Activated CD4-positive, alpha-beta T cell treated with anti-CD3 and anti-CD28 coated beads for 24 hours (primary cell): ENCODE measurements at places on chromosomes 12 and 14.

DNA sequence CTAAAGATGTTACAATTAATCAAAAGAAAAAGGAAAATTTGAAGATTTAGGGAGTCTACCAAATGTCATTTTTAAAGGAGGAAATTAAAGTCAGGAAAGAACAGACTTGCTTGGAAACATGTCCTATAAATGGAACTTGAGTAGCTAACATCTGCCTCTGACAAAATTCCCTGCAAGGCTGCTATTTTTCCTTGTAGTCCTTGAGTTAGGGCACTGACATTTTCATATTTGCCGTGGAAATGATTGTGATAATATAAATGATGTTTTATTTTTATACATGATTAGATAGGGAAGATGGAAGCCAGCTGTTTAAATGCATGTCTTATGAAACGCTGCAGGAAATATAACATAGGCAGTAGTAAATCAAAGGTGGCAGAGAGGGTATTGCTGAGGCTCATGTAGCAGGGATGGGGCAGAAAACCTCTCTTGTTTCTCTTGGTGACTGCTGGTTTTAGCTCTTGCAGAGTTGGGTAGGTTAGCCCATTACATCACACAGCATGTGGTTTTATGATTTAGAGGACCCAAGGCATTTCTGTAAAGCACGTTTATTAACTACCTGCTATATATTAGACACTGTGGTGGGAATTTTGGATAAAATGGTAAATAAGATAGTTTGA is 21.7 kb downstream of the NUBPL start:
- no peak for DNase-seq

DNA sequence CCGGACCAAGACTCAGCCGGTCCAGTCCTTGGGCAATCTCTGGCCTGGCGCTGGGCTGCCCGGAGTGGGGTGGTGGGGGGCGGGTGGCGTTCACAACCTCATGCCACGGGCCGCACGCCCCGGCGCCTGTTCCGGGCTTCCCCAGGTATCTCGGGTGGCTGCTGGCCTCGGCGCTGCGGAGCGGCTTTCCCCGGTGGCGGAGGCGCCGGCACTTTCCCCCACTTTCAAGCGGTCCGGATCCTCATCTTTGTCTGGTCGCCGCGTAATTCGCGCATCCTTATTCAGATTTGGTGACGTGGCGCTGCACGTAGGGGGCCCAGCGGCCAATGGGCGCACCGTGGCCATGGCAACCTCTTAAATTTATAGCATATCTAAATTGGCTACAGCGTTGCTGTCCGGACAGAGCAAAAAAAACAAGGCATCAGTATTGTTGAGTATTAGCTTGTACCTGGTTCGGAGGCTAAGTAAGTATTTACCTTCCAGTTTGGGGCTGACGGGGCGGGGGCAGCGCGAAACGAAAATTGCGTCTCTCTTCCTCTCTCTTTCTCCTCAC is at the start of gene LHX5:
LHX5 (minus strand) TSS at position 253 of the 553 bp plus-strand sequence. CDS start 373 bp downstream, outside the sequence.
- DNase-seq, result no peak

DNA sequence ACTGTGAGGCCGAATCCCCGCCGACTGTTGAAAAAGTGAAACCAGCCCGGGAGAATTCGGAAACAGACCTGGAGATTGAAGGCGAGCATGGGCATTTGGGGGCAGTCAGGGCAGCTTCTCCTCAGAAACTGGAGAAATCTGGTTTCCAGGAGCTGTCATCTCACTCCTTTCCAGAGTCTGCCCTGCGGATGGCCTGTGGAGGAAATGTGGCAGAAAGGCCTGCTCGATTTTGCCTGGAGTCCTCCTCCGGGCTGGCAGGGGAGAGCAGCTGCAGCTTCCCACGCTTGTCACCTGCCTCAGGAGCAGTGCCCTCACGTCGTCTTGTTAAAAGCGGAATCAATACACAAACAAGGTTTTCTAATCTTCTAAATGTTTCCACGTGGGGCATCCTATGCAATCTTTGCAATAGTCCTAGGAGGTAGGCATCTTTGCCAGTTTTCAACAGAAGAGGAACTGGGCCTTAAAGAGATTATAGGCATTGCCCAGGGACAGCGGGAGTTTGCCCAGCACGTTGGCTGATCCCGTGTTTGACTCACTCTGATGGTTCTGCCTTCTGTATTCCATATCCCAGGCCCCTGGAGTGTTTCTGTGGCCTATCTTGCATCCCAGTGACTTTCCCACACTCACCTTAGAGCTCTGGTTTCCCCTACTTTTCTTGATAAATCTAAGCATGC is 2.3 kb downstream of the LRRC74A start:
- DNase-seq, result no peak

- no peak for DNase-seq
Observed at GRCh38 chr14:66037361-66037760, 448.8 kb upstream of the CCDC196 start.

- no peak for DNase-seq
Observed at GRCh38 chr12:101759396-101760047, 20.3 kb upstream of the SYCP3 start.

DNA sequence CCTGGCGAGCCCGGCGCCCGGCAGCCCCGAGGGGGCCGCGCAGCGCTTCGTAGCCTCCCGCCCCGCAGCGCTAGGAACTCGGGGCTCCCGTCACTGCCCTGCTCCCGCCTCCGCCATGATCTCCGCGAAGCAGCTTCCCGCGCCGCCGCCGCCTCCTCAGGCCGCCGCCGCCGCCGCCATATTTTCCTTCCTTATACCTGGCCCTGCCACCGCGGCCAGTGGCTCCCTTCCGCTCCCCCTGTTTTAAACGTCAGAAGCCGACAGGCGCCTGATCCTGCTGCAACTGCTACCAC is 286 bp downstream of the PPP4R3A start:
- DNase-seq, result no peak

GRCh38 chr12:92547420-92547819 is 155.4 kb upstream of the PLEKHG7 start:
- DNase-seq, result no peak

- no peak for DNase-seq
Observed at GRCh38 chr14:100902295-100903133, 1.0 kb downstream of the RTL1 start.

- no peak for DNase-seq
Observed at GRCh38 chr12:442235-442884, 17.4 kb upstream of the B4GALNT3 start.

DNA sequence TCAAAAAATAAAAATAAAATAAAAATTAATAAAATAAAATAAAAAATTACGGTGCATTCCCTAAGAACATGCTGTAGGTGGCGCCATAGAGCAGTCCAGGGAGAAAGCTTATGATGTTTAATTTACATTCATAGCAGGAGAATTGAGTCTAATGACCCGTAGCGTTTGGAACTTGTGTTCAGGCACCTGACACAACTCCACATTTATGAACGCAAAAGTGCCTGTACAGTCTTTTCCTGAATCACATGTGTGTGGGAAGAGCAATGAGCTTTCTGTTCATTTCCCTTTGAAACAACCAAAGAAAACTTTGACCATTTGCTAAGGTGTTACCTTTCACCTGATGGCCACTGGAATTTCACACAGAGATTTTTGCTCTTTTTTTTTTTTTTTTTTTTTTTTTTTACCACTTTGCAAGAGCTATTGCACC is 60.6 kb upstream of the KCNA1 start:
- DNase-seq, result no peak

DNA sequence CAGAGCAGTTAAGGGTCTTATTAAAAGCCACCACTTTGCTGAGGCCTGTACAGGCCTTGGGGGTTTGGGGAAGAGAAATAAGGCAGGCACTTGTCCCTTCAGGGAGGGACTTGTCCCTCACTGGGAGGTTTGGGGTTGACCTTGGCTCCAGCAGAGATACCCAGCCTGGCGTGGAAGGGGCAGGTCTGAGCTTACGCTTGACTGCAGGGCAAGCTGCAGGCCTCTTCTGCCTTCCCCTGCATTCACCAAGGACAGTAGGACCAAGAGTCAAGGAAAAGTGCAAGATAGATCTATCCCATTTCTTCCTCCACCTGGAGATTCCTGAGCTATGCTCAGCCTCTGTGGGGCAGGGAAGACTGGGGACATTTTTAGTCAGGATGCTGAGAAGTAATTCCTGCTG is 154.3 kb downstream of the SMOC1 start:
- no peak for DNase-seq

- no peak for DNase-seq
Observed at GRCh38 chr12:45727980-45728629, 1.4 kb upstream of the ARID2 start.

- no peak for DNase-seq
Observed at GRCh38 chr14:81414123-81414522, 14.0 kb upstream of the STON2 start.

GRCh38 chr12:67472539-67472938 is 176.0 kb upstream of the DYRK2 start:
- no peak for DNase-seq

- DNase-seq, result no peak
Observed at GRCh38 chr12:108080363-108080762, 48.7 kb upstream of the WSCD2 start.

DNA sequence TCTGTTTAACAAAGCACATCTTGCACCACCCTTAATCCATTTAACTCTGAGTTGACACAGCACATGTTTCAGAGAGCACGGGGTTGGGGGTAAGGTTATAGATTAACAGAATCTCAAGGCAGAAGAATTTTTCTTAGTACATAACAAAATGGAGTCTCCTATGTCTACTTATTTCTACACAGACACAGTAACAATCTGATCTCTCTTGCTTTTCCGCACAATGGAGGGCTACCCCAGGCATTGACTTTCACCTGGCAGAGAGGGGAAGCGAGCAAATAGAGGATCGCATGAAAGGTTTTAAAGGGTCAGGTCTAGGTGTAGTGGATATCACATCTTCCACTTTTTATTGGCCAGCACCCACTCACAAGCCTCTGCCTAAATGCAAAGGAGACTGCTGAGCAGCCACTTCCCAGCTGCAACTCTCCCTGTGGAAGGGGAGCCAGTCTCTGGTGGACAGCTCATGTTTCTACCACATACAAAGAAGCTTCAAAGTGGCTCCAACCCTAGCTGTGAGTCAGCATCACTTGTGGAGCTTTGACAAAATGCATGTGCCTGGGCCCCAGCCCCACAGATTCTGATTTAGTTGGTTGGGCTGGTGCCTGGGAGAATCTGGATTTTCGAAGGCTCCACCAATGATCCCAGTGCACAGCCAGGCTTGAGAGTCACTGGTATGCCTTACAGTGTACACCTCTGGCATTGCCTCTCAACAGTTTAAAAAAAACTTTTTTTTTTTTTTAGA is 7.2 kb upstream of the FNTB start:
- DNase-seq, result no peak

DNA sequence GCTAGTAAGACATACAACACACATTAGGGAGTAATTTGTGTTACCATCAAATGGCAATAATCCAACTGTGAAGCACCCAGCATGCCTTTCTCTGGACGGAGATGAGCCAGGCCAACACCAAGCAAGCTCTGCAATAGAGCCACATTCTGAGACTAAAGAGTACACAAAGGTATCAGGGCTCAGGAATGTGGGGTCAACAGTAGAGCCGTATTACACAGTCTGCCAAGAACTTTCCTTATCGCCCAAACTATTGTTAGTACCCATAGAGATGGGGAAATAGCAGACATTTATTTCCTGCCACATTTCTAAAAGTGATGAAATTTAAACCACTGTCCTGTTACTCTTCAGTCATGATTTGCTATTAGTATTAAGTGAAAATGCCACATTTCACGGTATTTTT is 113.7 kb downstream of the BMP4 start:
- DNase-seq, result no peak

- DNase-seq, result no peak
Observed at GRCh38 chr12:24730489-24730896, 218.4 kb downstream of the BCAT1 start.

DNA sequence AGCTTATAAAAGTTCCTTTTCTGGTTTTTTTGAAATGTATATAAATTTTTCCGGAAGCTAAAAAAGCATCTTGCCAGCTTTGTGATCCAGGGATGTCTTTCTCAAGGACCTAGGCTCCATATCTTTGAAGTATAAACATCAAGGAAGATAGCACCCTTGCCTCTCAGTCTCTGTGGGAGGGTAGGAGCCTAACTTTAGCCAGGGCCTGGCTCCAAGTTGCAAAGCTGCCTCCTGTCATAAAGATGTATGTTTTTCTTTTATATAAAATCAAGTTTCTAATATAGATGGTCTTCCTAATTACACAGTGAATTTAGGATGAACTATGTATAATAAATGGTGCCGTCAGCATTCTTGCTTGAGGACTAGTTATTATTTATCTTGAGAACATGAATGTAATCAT is 612.6 kb upstream of the USP15 start:
- no peak for DNase-seq

GRCh38 chr14:91138511-91139359 is 24.9 kb downstream of the DGLUCY start:
- no peak for DNase-seq

- no peak for DNase-seq
Observed at GRCh38 chr12:17949558-17950141, 140.3 kb downstream of the RERGL start.

GRCh38 chr12:106910202-106910601 is 45.5 kb upstream of the TMEM263 start:
- DNase-seq, result no peak

DNA sequence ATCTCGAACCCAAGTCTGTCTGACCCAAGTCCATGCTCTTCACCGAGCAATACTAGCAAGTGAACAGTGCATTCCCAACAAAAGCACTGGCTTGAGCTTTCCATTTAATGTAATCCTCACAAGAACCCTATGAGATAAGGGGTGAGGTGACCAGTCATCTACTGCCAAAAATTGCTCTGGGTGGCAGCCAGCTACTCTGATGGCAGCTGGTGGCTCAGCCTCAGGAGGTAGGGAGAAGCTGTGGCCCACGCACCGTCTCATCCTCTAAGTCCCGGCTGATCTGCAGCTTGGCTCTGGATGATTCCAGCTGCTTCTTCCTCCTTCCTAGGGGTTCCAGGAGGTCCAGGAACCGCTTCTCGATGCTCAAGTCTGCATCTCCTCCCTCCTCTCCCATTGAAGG is 75.2 kb downstream of the PLEKHG3 start:
- no peak for DNase-seq

- DNase-seq, result no peak
Observed at GRCh38 chr12:94309373-94309772, 150.3 kb downstream of the CEP83 start.

GRCh38 chr12:72315858-72316257 is 43.7 kb downstream of the TRHDE start:
- no peak for DNase-seq

- no peak for DNase-seq
Observed at GRCh38 chr12:30345744-30346471, 349.8 kb downstream of the IPO8 start.

DNA sequence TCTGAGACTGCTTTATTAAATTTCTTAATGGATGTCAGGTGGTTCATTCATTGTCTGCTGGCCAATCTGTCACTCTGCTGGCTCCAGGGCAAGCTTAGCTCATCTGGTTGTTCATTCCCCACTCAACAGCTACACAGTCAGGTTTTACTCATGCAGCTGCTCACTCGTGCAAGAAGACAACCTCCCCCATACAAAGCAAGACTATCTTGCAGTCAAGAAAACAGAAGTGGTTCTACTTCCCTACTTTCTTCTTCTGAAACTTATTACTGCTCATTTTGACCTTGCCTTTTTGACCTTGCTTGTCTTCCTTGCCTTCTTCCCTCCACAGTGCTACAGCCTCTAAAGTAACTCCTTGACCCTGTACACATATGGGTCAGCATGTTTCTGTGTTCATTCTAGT is 277.9 kb downstream of the SSPN start:
- DNase-seq, result no peak

DNA sequence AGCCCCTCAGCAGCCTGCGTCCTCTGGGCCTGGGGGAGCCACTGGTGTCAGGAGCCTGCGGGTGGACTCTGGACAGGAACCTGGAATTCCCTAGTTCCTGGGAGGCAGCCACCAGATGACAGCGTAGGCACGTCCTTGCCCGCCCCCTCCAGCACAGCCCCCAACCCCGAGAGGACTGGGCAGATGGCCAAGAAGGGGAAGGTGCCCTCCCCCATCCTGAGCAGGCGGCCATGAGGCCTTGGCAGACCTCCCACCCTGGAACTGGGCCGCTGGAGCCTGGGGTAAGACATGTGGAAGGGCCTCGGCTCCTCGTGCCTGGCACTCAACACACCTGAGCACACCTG is 60.4 kb upstream of the FBRSL1 start:
- no peak for DNase-seq
